ENCODE measurements at places on chromosomes 7 and 10. TPM values are rescaled to one million over a fixed set of nuclear protein-coding genes. Genes with fewer than 3 reads are reported as not detected.

Gene CALCR
- not detected for total RNA-seq

Gene TAS2R5
- total RNA-seq = 1.0 TPM

Gene INSYN2A
- 0.66 TPM for total RNA-seq

Gene IKZF1
- total RNA-seq = not detected

Gene CCDC71L
- total RNA-seq = 39.1 TPM

Gene C1GALT1
- 12.3 TPM for total RNA-seq

Gene PCLO
- 0.17 TPM for total RNA-seq

Gene NEUROG3
- not detected for total RNA-seq

Gene HMX2
- total RNA-seq = not detected

Gene ENTPD1
- 3.3 TPM for total RNA-seq

Gene NEBL
- 0.33 TPM for total RNA-seq

Gene OR13A1
- total RNA-seq = not detected

Gene KCNH2
- total RNA-seq = 6.2 TPM

Gene FAM24B
- total RNA-seq = 6.8 TPM

Gene LGI1
- not detected for total RNA-seq

Gene FAM25C
- not detected for total RNA-seq

Gene SUN3
- not detected for total RNA-seq

Gene COA1
- 39.6 TPM for total RNA-seq

Gene PLEKHA8
- total RNA-seq = 15.5 TPM

Gene TLX1
- not detected for total RNA-seq

Gene UPK3BL1
- total RNA-seq = 9.8 TPM

Gene HABP2
- total RNA-seq = not detected

Gene HYAL4
- not detected for total RNA-seq

Gene NOS3
- 0.50 TPM for total RNA-seq

Gene ELN
- total RNA-seq = 2.1 TPM

Gene MYO3A
- not detected for total RNA-seq

Gene ARHGAP22
- total RNA-seq = 21.3 TPM

Gene IL15RA
- total RNA-seq = 13.7 TPM

Gene EPHA1
- under 0.01 TPM for total RNA-seq

Gene SEMA4G
- total RNA-seq = 1.8 TPM

Gene EIF5AL1
- total RNA-seq = 0.33 TPM

Gene ABLIM1
- 4.9 TPM for total RNA-seq

Gene RASA4B
- total RNA-seq = 1.5 TPM

Gene DIP2C
- 12.6 TPM for total RNA-seq

Gene TAS2R41
- not detected for total RNA-seq

Gene NCF1
- total RNA-seq = under 0.01 TPM

Gene DNAJB9
- total RNA-seq = 56.8 TPM

Gene MOGAT3
- not detected for total RNA-seq

Gene CREB5
- total RNA-seq = 3.1 TPM

Gene ZNF12
- total RNA-seq = 19.0 TPM

Gene DNAH11
- 0.33 TPM for total RNA-seq

Gene SLC13A4
- 0.50 TPM for total RNA-seq

Gene CALML5
- total RNA-seq = not detected

Gene GBX1
- total RNA-seq = not detected

Gene TAC1
- under 0.01 TPM for total RNA-seq

Gene FGFBP3
- 0.50 TPM for total RNA-seq

Gene SLC39A12
- total RNA-seq = not detected

Gene ARHGAP19
- 7.4 TPM for total RNA-seq
